Thoracic aorta (tissue), 2 donors: ENCODE measurements at places on chromosomes 4 and X.

- no peak for DNase-seq
- no peak overlapping the region for H3K4me3 ChIP-seq
- no peaks in the 10 kb centered on the region for H3K36me3 ChIP-seq
- no peaks in the 10 kb centered on the region for H3K27me3 ChIP-seq
- no peak overlapping the region for H3K27ac ChIP-seq
Measured at GRCh38 chr4:130249002-130249401, 1153.0 kb downstream of the C4orf33 start.

DNA sequence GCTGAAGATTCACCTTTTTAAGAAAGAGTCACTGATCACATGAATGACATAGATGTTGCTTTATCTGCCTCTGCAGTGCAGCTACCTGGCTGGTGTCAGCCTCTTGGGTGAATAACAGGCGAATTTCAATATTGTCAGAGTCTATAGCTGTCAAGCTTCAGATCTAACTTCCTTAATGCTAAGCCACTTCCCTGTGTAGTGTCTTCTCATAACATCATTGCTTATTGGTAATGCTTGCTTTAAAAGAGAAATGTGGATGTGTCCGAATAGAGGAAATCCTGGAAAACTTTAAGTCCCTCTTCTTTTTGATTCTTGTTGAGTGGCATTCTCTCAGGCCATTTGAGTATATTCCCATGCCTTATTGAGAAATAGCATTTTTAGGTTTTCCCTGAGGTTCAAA lies 7.3 kb upstream of the IGFBP7 start:
- no peak for DNase-seq
- peaks cover 4% of the 10 kb centered on the region for H3K4me1 ChIP-seq
- no peak overlapping the region for H3K4me3 ChIP-seq
- no peaks in the 10 kb centered on the region for H3K36me3 ChIP-seq
- no peaks in the 10 kb centered on the region for H3K27me3 ChIP-seq
- peak overlapping the region; percentile 94 for H3K27ac ChIP-seq

GRCh38 chr4:80566203-80566872 lies 230.8 kb downstream of the CFAP299 start:
- no peak for DNase-seq
- no peak overlapping the region for H3K27ac ChIP-seq
- no peaks in the 10 kb centered on the region for H3K36me3 ChIP-seq
- H3K27me3 ChIP-seq, result no peaks in the 10 kb centered on the region
- H3K4me3 ChIP-seq, result no peak overlapping the region

- no peak overlapping the region for H3K27ac ChIP-seq
- H3K36me3 ChIP-seq, result no peaks in the 10 kb centered on the region
- DNase-seq, result no peak
Measured at GRCh38 chr4:133524369-133524768, 375.3 kb downstream of the PCDH10 start.

- no peak overlapping the region for H3K27ac ChIP-seq
- no peak for DNase-seq
- no peaks in the 10 kb centered on the region for H3K36me3 ChIP-seq
Measured at GRCh38 chrX:69096963-69097362, 68.3 kb downstream of the PJA1 start.

DNA sequence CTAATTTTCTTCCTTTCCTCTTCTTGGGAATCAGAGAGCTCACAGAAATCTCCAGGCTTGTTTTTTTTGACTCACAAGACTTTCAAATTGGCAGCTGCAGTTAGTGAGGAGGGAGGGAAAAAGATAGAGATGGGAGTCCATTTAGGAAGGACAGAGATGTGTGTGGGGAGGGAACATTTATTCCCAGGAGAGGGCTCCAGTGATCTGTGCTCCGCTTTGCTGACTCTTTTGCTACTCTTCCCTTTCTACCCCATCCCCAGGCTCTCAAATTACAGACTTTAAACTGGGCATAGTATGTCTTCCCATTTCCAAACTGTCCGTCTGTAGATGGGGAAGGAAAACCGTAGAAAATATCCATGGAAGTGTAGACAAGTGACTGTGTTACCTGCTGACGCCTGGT lies 39.1 kb upstream of the UCP1 start:
- H3K4me1 ChIP-seq, result peaks cover 6% of the 10 kb centered on the region
- no peaks in the 10 kb centered on the region for H3K36me3 ChIP-seq
- H3K27me3 ChIP-seq, result no peaks in the 10 kb centered on the region
- no peak for DNase-seq

GRCh38 chr4:33425936-33426335 lies 2705.8 kb downstream of the PCDH7 start:
- no peak for DNase-seq
- no peak overlapping the region for H3K27ac ChIP-seq
- no peak overlapping the region for H3K4me3 ChIP-seq
- no peaks in the 10 kb centered on the region for H3K36me3 ChIP-seq

DNA sequence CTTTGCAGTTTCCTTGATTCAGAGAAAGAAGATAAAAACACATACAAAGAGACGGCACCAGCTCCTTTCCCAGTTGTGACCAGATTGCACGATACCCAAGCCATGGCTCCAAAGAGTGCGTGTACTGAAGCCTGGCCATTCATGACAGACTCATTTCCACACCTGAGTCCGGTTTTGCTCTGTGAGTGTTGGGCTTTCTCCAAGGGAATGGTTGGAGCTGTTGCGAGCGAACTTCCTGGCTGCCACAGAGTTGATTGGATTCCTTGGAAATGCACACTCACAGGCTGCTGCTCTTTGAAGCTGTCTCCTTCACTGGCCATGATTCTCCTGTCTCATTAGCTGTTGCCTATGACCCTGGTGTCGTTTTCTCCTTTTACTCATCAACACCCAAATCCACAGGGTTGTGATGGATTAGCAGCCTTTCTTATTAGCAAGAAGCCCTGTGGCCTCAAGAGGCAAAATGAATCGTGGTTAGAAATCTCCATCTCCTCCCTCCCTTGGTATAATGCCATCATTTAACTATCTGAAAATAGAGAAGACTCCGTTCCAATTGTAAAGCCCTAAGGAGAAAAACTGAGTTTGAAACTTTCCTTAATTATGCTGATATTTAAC lies 43.9 kb upstream of the BBS12 start:
- DNase-seq, result no peak
- no peak overlapping the region for H3K27ac ChIP-seq
- no peaks in the 10 kb centered on the region for H3K36me3 ChIP-seq
- H3K4me1 ChIP-seq, result no peaks in the 10 kb centered on the region
- no peaks in the 10 kb centered on the region for H3K27me3 ChIP-seq

- no peak for DNase-seq
- H3K4me3 ChIP-seq, result no peak overlapping the region
- no peaks in the 10 kb centered on the region for H3K27me3 ChIP-seq
- no peak overlapping the region for H3K27ac ChIP-seq
Measured at GRCh38 chrX:128975745-128976144, 547.5 kb downstream of the SMARCA1 start.

GRCh38 chrX:26032111-26032912 lies 105.8 kb upstream of the MAGEB18 start:
- no peak for DNase-seq
- H3K36me3 ChIP-seq, result no peaks in the 10 kb centered on the region
- H3K27ac ChIP-seq, result no peak overlapping the region

DNA sequence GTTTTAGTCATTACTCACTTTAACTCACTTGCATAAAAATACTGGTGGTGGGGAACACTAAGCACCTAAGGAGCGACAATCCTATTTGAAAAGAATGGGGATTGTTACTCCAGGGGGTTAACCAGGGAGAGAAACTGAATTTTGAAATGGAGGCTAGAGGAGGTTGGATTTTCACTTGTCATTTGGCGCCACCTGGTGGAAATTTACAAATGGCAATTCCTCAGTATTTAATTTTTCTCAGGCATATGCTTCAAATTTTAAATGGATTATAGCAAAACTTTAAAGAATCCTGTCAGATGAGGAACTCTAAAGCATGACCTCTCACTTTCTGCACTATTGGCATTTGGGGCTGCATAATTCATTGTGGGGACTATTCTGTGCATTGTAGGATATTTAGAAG lies 2.7 kb upstream of the GEMIN8 start:
- H3K27ac ChIP-seq, result no peak overlapping the region
- no peaks in the 10 kb centered on the region for H3K27me3 ChIP-seq
